ENCODE measurements at places on chromosomes 13 and 19.

- no peak for DNase-seq
Observed at GRCh38 chr13:109154546-109154945, 525.1 kb downstream of the MYO16 start.

DNA sequence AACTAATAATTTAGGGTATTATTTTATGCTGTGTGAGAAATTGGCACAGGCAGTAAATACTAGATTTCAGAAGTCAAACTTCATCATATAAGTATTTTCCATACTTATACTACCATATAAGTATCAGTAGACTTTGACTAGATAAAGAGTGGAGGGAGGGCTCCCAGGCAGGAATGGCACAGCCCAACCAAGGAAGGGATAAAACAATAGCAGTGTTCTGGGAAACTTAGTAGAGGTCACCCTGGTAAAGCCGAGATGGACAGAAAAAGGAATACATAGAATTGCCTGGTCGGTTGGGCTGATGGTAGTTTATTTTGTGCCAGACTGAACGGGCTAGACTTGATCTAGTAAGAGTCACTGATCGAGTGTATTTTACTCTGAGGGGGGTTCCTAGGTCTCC lies 19.6 kb upstream of the KCTD4 start:
- no peak for DNase-seq

- DNase-seq, result no peak
Observed at GRCh38 chr19:15443838-15444237, 5.9 kb downstream of the WIZ start.

GRCh38 chr19:47545061-47545948 lies 27.6 kb downstream of the ZNF541 start:
- no peak for DNase-seq

GRCh38 chr19:960601-960938 lies 23.6 kb upstream of the WDR18 start:
- DNase-seq, result no peak

DNA sequence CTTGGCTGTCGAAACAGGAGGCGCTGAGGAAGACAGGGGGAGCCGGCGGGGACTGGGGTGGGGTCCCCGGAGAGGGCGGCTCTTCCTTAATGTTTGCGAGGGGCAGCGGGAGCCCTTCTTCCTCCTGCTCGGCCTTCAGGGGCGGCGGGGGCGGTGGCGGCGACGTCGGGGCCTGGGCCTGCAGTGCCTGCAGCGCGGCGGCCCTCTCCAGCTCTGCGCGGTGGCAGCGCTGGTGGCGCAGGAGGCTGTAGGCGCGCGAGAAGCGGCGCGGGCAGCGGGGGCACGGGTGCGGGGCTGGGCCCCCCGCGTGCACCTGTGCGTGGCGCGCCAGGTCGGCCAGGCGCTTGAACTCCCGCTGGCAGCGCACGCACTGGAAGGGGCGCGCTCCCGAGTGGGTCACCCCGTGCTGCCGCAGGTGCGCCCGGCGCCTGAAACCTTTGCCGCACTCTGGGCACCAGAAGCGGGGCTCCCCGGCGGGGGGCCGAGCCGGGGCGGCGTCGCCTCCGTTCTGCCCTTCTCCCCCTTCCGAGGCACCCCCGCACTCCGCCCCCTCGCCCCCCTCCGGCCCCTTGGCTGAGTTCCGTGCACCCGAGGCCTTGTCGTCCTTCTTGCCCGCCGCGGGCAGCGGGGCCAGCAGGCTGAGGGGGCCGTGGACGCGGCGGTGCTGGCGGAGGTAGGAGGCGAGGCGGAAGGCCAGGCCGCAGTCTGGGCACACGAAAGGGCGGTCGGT lies 2.5 kb downstream of the ZNF579 start:
- no peak for DNase-seq

DNA sequence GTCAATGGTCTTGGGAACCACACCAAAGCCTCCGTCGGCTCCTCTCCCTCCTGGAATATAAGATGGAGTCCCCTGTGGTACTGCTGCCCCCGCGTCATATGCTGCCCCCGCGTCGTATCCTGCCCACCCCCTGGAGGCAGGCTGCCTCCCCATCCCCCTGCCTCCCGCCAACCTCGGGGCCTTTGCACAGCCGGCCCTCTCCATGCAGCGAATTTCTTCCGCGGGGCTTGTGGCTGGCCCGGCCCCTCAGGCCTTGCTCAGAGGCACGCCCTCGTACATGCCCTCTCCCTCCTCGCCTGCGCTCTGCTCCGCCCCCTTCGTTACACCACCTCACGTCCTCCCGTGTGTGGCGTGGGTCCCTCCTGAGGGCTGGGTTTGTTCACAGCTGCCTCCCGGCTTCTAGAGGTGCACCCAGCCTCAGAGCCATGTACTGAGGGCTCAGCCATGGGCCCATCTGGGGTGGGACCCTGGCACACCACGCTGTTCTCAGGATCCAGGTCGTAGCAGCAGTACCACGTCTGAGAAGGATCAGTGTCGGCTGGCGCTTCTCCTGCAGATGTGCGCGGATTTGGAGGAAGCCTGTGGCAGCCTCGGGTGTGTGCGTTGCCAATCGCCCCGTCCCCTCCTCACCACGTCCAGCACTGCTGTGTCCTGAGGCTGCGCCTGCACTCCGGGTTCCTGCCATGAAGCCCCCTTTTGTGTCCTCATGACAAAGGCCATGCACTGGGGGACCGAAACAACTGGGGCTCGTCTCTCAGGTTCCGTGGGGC lies 47.7 kb downstream of the MCF2L start:
- DNase-seq, result no peak

- no peak for DNase-seq
Observed at GRCh38 chr13:43676320-43676719, 110.5 kb downstream of the ENOX1 start.

GRCh38 chr19:42286349-42287016 lies 15.4 kb upstream of the PRR19 start:
- DNase-seq, result no peak

- no peak for DNase-seq
Observed at GRCh38 chr19:38247126-38247525, 9.0 kb downstream of the PPP1R14A start.

GRCh38 chr19:52170304-52170703 lies 1.1 kb downstream of the ZNF836 start:
- DNase-seq, result no peak

DNA sequence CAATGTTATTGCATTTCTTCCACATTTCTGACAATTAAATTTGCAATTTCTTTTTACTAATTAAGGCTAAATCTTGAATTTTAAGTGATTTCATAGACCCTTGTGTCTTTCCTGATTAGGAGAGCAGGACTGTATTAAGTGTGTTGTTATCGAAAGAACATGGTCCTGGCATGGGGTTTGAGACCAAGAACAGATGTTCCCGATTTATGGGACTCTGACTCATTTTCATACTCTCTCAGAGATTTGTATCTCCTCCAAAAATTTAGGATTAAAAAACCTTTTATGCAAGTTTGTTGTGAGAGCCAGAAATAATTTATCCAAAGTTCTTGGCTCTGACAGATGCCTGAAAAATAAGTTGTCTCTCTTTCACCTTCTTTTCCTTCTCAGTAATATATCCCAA lies 589.3 kb upstream of the ARGLU1 start:
- DNase-seq, result no peak

- no peak for DNase-seq
Observed at GRCh38 chr13:98143601-98144026, 720 bp downstream of the FARP1 start.

GRCh38 chr19:50311723-50312635 lies 17.2 kb downstream of the KCNC3 start:
- DNase-seq, result no peak

All from HCT116 (cell line).